ENCODE measurements at places on chromosomes 3 and 15.
A peak's percentile ranks its signal among the peaks of the same experiment; 100 is the strongest.

GRCh38 chr3:195001961-195002861 lies 268.7 kb downstream of the XXYLT1 start:
- DNase-seq, result peak; percentile 72

- no peak for DNase-seq
Measured at GRCh38 chr3:88219138-88219792, 69.5 kb downstream of the C3orf38 start.

DNA sequence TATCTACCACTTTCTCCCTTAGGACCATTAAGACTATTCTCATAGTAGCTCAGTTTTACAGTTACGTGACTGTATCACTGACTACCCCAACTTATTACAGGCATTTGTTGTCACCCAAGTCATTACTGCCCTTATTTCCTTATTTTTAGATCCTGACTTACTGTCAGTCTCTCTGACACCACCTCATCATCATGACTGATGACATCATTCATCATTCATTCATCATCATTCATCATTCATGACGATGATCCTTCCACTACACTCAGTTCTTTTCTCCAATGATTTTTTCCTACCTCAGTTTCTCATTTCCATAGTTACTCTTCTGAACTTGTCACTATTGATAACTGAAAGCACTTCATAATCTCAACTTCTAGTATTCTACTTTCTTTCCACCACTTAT lies 83.8 kb downstream of the ADAM10 start:
- DNase-seq, result no peak

DNA sequence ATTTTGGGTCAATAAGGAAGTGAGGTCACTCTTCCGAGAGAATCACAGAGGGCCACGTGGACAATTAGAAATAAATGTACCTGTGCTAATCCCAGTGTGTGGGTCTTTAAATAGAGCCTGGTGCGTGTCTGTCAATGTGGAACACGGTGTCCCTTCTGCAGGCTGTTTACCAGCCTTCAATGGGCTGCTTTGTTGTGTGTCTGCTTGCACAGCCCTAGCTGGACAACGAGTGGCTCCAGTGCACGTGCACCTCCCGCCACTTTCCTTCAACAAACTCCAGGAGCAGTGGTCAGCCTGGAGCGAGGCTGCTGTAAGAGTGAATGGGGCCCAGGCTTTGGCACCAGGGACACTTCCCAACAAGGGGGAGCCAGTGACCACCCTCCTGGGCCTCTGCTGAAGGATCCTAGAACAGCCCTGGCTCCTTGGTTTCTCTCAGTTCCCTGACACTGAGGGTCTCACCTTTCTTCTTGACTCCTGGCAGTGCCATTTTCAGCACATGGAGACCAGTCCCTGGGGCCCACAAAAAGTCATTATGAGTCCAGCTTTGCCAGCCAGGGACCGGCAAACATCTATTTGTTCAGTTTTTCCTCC lies 76.1 kb downstream of the ISG20 start:
- DNase-seq, result no peak

GRCh38 chr3:58962040-58962651 lies 87.7 kb downstream of the CFAP20DC start:
- DNase-seq, result no peak

DNA sequence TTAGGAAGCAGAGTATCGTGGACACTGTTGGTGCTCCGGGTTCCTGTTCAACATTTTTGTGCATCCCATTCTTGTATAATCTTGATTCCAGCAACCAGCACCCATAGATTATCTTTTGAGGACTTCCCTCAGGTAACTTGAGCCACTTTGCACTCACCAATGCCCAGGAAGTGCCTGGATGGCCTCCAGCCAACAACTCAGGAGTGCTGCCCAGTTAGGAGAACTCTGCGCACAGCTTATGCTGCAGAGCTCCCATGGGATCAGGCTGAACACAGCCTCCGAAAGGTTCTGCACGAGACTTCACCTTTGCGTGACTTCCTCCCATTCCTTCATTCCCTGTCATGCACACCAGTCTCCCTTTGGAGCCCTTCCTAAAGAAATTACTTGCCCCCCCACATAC lies 64.3 kb upstream of the LRRN1 start:
- no peak for DNase-seq

DNA sequence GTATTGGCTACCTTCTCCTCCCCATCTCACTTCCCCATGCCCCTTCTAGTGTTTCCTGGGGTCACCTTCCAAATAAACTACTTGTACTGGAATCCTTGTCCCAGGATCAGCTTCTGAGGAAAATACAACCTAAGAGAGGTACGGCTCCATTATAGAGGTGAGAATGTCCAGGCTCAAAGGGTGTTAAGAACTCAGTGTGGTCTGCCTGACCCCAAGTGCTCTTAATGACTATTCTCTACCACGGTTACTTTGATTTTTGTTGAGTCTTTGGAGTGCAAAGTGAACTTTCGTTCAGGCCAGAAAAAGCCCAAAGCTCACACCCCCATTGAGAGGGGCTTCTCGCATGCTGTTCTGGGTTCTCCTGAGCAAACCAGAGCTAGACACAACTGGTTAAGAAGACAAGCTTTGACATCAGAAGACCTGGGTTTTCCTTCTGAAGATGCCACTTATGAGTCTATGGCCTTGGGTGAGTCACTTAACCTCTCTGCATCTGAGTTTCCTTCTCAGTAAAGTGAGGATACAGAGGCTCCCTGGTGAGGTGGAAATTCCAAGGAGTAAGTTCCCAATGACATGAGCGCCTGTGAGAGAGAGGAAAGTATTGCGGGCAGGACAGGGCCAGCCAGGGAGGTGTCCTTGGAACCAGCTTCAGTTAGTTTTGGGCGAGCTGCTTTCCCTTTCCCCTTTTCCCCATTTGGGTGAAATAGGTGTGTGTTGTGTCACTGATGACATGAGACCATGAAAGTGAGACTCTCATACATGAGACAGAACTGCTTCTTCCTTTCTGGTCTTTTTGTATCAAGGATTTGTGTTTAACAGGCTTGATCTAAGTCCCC lies 475.0 kb upstream of the PROK2 start:
- DNase-seq, result no peak

DNA sequence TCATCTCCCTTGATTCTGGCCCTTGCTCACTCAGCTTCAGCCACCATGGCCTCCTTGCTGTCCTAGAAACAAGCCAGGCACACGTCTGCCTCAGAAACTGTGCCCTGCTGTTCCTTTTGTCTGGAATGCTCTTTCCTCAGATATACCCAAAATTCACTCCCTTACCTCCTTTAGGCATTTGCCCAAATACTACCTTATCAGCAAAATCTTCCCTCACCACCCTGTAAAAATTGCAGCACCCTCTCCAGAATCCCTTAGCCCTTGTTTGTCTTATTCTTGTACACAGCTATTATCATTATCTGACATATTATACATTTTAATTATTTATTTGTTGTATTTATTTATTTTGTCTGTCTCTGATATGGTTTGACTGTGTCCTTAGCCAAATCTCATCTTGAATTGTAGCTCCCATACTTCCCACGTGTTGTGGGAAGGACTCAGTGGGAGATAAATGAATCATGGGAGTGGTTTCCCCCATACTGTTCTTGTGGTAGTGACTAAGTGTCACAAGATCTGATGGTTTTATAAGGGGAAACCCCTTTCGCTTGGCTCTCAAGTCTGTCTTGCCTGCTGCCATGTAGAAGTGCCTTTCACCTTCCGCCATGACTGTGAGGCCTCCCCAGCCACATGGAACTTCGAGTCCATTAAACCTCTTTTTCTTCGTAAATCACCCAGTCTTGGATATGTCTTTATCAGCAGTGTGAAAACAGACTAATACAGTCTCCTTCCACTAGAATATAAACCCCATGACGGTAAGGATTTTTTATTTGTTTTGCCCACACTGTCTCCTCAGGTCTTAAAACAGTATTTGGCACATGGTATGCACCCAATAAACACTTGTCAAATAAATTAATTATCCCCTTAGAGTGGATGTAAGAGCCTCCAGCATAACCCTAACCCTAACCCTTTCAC lies 60.0 kb upstream of the STT3B start:
- DNase-seq, result no peak

GRCh38 chr3:52068730-52069129 lies 12.4 kb upstream of the DUSP7 start:
- DNase-seq, result no peak

- no peak for DNase-seq
Measured at GRCh38 chr3:126685021-126685420, 19.0 kb upstream of the CHCHD6 start.

GRCh38 chr3:15860014-15860934 lies 62.5 kb upstream of the ANKRD28 start:
- DNase-seq, result no peak

- DNase-seq, result no peak
Measured at GRCh38 chr3:47741925-47742324, 39.8 kb downstream of the SMARCC1 start.

DNA sequence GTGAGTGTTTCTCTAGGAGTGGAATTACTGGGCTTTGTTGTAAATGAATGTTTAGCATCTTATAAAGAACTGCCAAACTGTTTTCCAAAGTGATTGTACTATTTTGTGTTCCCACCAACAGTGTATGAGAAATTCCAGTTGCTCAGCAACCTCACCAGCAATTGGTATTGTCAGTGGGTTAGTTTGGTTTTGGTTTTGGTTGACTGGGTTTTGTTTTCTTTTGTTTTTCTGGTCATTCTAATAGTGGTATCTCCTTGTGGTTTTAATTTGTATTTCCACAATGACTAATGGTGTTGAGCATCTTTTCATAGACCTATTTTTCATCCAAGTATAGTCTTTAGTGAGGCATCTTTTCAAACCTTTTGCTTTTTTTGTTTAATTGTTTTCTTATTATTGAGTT lies 27.1 kb downstream of the FILIP1L start:
- DNase-seq, result no peak

DNA sequence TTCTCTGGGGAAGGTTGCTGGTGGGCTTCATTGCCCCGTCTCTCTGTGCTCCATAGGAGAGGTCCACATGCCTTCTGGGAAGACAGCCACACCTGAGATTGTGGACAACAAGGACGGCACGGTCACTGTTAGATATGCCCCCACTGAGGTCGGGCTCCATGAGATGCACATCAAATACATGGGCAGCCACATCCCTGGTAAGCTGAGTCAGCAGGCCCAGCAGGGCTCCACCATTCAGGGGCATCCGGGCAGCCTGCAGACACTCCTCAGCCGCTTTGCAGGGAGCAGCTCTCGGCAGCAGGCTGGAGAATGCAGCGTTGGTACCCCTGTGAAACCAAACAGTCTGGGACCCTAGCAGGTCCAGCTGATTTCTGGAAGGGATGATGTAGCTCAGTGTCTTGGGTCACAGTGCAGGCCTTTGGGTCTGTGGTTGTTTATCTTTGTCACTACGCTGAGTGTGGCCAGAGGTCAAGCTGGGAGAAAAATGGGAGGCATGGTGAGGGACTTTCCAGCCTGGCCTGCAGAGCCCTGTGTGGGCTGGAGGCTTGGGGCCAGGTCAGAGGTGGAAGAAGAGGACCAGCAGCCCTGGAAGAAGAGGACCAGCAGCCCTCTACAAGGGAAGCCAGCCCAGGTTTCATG lies 67.2 kb downstream of the DNASE1L3 start:
- DNase-seq, result no peak

DNA sequence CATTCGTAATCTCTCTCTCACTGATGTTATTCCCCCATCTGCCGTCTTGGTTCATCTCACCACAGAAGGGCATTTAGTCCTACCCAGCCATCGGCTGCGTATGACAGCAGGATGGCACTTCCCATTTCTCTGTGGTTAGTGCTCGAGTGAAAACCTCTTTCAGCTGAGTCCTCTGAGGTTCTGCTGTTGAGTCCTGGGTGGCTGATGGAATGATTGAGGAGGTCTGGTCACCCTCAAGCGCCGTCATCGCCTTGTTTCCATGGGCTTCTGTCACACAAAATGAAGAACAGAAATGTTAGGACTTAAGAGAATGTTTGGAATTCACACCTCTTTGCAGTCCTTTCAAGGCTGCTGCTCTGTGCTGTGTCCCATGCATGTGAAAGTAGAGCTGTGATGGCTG lies 9.4 kb upstream of the SACM1L start:
- DNase-seq, result no peak

DNA sequence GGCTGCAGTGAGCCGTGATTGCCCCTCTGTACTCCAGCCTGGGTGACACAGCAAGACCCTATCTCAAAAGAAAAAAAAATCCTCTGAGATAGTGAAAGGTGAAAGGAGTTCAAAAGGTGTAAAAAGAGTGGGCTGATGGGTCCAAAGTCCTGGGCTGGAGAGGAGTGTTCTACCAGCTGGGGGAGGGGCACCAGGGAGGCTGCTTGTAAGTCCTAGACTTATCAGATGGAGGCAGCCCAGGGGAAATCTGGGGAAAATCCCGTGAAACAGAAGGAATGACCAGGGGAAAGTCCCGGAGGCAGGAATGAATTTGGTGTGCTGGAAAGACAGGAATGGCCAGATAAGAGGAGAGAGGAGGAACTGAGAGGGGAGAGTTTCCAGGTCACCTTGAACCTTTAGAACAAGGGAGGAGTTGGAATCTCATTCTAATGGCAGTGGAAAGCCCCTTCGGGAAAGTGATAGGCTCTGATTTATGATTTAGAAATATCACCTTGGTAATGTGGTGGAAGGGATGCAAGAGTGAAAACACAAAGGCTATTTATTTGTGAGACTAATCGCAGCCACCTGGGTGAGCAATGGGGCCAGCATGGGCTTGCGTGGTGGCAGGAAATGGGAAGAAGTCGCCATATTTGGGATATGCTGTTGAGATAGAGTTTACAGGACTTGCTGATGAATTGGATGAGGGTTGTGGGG lies 23.4 kb upstream of the PPP4R2 start:
- DNase-seq, result no peak

Measured in heart right ventricle (tissue), 16 donors.